HS-27A (cell line): ENCODE measurements at places on chromosomes 12 and 14.
A peak's percentile ranks its signal among the peaks of the same experiment; 100 is the strongest.

GRCh38 chr14:100783630-100784370 is 42.1 kb upstream of the MEG3 start:
- DNase-seq, result no peak

DNA sequence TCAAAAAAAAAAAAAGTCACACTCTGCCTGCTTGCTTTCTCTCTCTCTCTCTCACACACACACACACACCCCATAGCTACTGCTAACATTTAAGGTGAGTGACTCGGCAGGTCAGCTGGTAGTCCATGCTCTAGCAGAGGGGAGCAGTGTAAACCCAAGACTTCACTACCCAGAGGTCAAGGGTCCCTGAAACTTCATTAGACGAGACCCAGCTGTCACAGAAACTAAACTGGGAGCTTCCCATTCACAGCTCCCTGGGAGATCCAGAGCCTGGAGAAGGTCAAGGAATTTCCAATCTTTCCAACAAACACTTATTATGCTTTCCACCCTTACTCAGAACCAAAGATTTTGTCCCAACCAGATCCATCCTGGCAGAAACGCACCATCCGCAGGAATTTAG is 33.2 kb downstream of the CKAP4 start:
- no peak for DNase-seq

DNA sequence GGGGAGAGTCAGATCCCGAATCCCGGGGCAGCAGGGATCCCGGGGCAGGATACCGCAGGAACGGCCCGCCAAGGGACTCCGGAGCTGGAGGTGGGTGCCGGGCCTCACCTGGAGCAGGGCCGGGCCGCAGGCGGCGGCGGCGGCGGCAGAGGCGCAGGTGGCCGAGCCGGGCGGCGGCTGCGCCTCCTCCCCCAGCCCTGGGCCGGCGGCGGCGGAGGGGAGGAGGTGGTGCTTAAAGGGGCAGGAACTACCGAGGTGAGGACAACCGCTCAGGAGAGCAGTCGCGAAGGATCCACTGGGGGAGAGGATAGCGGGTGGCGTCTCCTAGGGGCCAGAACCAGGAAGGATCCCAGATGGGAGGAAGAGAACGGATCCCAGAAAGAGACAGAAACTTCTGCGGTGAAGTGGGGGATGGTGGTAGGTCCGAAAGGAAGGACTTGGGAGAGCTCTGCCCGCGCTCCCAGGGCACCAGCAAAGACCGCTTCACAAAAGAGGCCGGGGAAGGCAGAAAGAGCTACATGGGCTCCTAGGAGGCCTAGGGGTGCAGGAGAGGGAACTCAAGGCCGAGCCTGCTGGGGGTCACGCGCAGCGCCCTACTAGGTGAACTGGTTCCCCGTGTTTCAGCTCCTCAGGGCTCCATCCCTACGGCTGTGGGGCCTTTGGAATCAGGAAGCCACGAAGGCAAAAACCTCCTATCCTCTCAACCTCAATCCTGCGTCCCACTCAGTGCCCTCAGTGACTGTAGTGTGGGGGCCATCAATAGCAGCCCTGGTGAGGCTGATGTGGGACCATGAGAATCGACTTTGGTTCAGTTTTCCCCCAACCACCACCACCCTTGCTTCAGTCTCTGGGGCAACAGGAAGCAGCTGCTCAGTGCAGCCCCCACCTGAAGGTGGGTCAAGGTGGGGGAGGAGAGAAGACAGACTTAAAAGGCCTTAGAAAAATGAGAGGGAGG is 5.0 kb upstream of the BAZ2A start:
- no peak for DNase-seq

DNA sequence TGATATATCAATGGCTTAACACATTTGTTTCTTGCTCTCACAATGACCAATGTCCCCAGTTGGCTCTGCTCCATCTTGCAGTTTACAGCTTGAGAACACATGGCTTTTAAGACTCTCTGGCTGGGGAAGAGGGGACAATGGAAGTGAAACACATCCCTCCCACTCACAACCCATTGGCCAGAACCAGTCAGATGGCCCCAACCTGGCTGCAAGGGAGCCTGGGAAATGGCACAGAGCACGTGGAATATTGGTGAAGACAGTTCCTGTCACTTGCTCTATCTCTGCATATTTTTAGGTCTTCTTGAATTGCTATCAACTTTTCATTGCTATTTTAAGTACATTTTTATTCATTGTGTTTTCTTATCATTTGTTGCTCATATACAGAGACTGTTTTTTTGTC is 345.4 kb downstream of the MED13L start:
- DNase-seq, result no peak

DNA sequence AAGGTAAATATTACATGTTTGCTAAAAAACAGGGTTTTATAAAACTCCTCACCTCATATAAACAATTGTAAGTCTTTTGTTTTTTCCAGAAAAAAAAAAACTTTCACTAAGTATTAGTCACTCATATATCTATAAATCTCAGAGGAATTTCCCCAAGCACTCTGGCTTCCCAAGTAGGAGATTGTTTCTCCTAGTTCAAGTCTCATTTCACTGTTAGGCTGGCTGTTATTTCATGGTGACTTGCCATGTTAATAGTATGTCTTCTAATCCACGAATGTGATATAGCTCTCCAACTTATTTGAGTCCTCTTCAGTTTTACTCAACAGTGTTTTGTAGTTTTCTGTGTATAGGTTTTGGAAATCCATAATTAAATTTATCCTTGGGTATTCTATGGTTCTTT is 61.6 kb downstream of the CAPZA3 start:
- peak; percentile 15 for DNase-seq

DNA sequence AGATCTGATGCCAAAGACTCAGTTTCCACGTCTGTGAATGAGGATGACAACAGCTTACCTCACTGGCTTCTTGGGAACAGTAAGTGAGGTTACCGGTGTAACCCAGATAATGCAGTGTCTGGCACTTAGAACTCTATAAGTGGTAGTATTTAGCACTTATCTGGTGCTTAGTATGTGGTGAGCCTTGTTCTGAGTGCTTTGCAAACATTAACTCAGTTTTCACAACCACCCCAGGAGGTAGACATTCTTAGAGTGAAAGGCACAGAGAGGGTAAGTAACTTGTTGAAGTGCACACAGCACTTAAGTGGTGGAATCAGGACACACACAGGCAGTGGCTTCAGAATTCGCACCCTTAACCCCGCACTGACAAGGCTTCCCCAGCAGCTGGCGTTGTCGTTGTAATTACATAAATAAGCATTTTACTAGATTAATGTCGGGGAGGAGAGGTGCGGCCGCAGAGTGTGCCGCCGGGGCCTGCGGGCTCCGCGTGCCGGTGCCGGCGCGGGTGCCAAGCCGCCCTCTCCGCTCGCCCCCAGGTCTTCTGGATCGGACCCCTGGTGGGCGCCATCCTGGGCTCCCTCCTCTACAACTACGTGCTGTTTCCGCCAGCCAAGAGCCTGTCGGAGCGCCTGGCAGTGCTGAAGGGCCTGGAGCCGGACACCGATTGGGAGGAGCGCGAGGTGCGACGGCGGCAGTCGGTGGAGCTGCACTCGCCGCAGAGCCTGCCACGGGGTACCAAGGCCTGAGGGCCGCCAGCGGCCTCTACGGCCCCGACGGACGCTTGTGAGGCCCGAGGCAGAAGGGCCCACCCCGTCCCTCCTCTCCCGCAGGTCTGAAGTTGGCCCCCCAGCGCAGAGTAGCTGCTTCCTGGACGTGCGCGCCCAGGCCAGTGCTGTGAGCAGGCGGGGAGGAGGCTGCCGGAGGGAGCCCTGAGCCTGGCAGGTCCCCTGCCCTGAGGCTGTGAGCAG is 4.6 kb downstream of the AQP2 start:
- DNase-seq, result no peak

DNA sequence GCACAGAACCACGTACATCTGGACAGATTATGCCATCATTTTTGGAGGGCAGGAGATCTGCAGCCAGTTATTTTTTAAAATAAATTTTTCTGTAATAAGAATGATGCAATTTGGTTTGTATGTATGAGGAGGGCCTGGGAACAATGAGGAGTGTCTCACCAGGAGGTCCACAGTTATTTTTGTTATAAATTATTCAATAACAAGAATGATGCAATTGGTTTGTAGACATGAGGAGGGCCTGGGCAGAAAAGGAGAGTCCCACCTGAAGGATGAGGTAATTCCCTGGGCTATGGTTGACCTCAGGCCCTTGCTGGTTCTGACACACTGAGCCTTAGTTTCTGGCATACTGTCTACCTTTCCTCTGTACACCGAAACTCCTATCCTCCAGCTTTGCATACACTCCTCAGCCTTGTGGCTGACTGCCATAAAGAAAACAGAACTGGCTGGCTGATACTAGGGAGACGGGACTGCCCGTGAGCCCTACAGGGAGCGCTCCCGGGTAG is 9.0 kb upstream of the DCD start:
- no peak for DNase-seq

DNA sequence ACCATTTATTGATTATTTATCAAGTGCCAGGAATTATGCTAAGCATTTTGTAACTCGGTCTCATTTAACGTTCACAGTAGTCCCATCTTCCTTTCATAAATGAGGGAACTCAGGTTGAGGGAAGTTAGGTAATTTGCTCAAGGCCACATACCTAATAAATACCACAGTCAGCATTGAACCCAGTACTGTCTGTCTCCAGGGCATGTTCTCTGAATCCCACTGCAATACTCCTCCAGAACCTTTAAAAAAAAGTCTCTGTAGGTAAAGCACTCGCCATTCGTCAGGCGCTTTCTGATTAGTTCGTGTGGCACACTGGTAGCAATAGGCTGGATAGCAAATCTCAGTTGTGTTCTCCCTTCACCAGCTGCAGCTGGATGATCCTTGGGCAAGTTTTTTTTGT is 14.3 kb downstream of the SLC17A8 start:
- DNase-seq, result no peak

DNA sequence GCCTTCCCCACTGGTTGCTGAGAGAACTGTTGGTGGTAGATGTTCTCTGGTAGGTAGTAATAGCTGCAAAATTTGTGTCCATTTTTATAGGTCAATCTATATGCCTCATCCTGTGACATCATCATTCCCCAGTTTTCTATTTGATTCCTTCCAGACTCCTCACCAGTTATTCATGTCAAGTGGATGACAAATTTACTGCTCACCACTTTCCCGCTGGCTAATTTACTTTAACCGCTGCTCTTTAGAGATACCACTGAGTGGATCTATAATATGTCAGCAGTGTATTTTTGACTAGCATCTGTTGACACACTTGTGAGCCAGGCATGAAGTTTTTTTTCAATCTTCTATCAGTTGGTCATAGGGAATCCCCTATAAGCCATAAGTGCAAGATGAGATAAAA is 24.6 kb downstream of the GPR65 start:
- DNase-seq, result no peak

GRCh38 chr12:113334786-113335539 is at the start of gene SLC8B1:
Gene SLC8B1, minus strand, starts transcription at chr12:113335109. Its CDS starts 2,231 bp downstream, at chr12:113332878.
- DNase-seq, result peak; percentile 33
